ENCODE measurements at places on chromosomes 1 and 21. TPM values are rescaled to one million over a fixed set of nuclear protein-coding genes. Genes with fewer than 3 reads are reported as not detected.

PEX14 gene
- total RNA-seq: 13.8 TPM

DNA sequence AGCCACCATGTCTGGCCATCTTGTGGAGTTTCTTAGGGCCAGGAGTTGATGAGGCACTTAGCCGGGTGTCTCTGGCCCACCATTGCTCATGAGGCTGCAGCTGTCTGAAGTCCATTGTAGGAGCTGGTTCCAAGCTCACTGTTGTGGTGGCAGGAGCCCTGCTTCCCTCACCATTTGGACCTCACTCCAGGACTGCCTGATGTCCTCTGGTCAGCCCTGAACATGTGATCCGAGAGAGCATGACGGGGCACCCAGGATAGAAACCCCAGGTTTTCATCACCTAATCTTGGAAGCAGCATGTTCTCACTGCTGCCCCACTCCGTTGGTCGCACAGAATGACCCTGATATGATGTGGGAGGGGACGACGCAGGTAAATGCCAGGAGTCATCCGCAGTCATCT lies 56.2 kb upstream of the FAM3B start:
- no peak overlapping the region for H3K27ac ChIP-seq
- H3K4me3 ChIP-seq: no peak overlapping the region
- H3K4me1 ChIP-seq: no peaks in the 10 kb centered on the region
- no peaks in the 10 kb centered on the region for H3K36me3 ChIP-seq

DNA sequence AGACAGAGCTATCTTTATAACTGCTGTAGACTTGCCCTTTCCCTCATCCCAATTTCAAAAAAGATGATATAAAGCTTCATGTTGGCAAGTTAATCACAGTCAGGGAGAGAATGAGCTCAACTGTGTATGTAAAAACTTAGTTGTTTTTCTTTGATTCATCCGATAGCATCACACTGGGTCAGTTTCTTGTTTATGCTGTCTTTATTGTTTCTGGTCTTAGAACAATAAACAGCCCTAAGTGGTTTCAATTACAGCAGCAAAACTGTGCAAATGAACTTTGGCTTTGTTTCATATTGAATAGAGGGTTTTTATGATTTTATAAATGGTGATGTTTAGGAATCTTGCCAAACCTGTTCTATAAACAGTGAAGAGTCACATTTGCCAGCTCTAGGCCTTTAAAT lies 423.8 kb upstream of the CXADR start:
- H3K4me1 ChIP-seq: no peaks in the 10 kb centered on the region
- H3K27ac ChIP-seq: no peak overlapping the region
- no peaks in the 10 kb centered on the region for H3K27me3 ChIP-seq
- no peak for DNase-seq
- no peaks in the 10 kb centered on the region for H3K36me3 ChIP-seq

- H3K4me3 ChIP-seq: no peak overlapping the region
- H3K4me1 ChIP-seq: no peaks in the 10 kb centered on the region
- H3K36me3 ChIP-seq: no peaks in the 10 kb centered on the region
- no peak overlapping the region for H3K27ac ChIP-seq
Observed at GRCh38 chr1:191174298-191174697, 696.6 kb upstream of the BRINP3 start.

DNA sequence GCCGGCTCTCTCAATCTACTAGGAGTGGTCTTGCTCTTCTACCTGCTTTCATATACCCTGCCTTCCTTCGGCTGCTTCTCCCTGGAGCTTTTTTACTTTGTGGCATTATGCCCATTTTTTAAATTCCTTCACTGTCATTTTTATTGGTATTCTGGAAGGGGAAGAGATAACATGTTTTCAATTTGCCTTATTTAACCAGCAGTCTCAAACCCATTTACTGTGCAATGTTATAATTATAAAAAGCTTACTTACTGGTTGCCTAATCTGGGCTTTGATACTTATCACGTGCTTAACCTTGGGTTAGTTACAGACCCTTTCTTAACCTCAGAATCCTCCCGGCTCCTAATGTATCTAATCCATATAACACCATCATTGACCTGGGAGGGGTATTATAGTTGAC lies 128.1 kb downstream of the SIPA1L2 start:
- no peaks in the 10 kb centered on the region for H3K36me3 ChIP-seq
- no peaks in the 10 kb centered on the region for H3K27me3 ChIP-seq
- no peak overlapping the region for H3K4me3 ChIP-seq
- H3K27ac ChIP-seq: no peak overlapping the region

All from SJSA1 (cell line).